Stimulated activated CD4-positive, alpha-beta T cell treated with anti-CD3 and anti-CD28 coated beads, Interleukin-12 subunit alpha, Interleukin-12 subunit beta, amount 100 ng/mL, for 48 hours (primary cell): ENCODE measurements at places on chromosomes 4 and X.

DNA sequence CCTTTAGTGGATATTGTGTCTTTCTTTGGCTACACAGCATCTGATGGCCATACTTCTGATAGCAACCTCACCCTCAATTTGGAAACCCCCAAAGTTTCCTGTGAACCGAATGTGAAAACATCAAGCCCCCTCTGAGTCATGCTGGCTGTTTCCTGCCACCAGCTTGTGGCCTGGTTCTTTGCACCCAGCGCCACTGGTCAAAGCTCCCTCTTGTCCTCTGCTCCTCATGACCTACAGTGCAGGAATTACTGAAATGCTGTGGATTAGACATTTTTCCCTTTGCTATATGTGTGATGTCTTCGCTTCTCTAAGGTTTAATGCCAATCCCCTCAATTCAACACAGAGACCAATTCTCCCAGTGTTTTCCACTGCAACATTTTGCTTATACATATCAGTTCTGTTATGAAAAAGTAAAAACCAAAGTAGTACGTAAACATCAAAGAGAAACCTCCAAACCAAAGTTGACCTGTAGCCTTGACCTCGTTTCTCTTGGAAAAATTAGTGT, 224.0 kb upstream of the TENM3 start:
- no peak for DNase-seq

DNA sequence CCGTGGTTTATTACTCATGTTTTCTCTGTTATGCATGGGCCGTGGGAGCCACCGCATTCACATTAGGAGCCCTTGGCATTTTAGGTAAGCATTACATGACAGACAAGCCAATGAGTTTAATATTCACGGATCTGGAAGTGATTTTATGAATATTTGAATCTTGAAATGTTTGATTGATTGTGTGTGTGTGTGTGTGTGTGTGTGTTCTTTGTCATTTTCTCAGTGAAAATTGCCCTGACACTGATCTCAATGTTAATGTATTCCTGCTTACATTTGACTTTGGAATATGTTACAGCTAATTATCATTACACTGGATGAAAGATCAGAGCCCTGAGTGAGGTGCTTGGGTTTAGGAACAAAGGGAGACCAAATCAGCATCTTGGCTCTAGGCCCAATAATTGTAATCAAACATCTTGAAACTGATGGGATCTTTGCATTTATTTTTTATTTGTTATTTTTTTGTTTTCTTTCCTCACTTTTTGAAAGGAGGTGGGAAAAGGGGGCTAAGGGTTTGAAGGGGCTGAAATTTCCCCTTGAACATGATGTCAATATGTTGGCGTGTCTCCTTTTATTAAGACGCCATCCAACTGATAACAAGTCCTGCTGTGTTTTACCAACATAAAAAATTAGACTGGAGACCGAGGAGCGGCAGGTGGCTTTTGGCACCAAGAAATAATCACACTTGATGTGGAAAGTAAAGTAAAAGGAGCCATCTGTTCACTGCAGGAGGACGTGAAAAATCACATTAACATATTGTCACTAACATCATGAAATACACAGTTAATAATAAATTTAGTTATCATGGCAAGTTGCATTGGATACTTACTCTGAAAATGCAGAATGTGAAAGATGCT, 5.2 kb upstream of the GK2 start:
- no peak for DNase-seq

- no peak for DNase-seq
Observed at GRCh38 chrX:154815274-154815818, 10.1 kb upstream of the MPP1 start.

GRCh38 chr4:113610537-113610936, 151.0 kb downstream of the CAMK2D start:
- no peak for DNase-seq

GRCh38 chr4:2937146-2937857, 25.9 kb downstream of the NOP14 start:
- no peak for DNase-seq

DNA sequence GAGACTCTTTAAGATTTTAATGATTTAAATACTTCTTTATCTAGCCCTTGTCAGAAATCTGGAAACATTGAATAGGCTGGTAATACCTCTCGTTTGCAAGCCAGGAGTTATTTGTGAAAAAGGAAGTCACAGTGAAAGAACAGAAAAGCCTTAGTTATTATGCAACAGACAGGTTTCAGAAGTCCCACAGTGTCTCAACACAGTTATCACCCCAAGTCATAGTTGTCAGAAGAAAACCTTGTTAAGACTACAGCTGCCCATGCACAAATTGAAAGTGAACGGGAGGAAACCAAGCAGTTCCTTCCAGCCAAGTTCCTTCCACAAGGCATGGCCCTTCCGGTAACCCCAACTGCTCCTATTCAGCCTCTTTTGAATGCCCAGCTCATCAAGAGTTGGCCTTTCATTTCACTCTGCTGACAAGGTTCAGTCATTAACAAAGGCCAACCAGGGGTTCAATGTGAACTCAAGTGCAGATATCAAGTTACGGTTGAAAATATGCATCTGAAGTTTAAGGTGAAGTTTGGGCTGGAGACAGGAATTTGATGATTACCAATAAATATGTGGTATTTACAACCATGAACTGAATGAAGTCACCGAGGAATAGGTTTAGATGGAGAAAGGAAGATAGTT, 15.6 kb downstream of the ALPK1 start:
- DNase-seq = no peak

DNA sequence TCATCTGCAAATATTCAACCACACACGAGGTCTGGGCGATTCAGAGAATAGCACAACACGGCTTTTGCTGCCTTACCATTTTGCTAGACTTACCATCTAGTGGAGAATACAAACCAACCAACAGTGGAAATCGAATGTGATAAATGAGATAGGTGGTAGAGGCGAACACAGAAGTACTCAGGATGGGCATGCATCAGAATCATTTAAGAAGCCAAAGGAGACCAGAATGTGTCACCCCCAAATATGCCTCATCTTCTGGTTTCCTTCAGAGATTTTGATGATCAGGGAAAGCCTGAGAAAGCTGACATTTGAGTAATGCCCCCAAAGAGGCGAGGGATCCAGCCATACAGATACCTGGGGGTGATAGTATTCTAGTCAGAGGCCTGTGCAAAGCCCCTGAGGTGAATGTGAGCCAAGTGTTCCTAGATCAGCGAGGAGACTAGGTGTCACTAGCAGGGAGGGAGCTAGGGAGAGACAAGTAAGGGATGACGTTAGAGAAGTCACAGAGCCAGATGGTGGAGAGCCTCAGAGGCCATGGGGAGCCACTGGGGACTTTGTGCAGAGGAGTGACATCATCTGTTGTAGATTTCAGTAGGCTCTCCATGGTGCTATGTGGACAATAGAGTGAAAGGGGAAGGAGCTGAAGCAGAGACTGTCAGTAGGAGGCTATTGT, 1.7 kb downstream of the MTMR1 start:
- no peak for DNase-seq

DNA sequence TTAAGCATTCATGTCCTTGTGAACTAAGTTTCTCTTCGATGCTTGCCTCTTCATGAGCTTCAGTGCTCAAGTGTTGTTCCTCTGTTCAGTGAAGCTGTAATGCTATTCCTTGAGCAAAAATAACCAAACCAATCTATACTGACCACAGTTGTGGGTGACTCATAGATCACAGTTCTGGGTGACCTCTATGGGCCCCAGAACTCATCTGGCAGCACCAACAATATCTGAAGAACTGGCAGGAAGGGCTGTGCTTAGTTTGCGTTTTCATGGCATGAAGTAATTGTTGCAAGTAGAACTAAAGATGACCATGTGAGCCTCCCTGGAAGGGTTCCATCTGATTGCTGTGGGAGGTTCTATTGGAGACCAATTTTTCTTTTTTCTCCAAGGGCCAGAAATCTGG, 106.2 kb downstream of the CCNG2 start:
- DNase-seq = no peak

- DNase-seq = no peak
Observed at GRCh38 chr4:156971165-156971675, 379 bp downstream of the PDGFC start.
